ENCODE measurements at places on chromosomes 11 and 22.
A peak's percentile ranks its signal among the peaks of the same experiment; 100 is the strongest.

GRCh38 chr11:12160680-12161079, 50.3 kb downstream of the MICAL2 start:
- no peak for DNase-seq

DNA sequence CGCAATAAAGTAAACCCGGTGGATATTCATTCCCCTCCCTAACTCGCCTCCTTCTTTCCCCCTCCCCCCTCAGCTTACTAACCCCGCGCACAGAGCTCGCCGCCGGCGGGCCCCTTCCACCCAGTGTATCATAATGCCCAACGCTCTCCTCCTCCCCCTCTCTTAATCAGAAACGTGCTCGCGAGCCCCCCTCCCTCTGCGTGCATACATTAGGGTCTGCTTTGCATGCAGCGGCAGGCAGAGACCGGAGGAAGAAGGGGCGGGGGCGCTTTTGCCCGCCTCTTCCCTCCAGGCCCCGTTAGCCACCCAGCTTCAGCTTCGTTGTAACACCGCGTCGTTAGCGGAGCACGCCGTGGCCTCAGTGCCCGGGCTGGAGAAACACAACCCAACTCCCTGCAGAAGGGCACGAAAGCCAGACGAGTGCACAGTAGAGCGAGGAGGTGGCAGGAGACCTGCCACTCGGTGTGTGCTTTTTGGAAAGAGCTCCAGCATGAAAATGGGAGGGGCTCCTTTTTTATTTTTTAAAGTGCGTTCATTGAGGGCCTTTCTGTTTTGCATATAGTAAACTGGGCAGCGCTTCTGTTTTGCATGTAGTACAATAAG, 901 bp upstream of the KMT2A start:
- DNase-seq: peak; percentile 60

- no peak for DNase-seq
Measured at GRCh38 chr11:118170882-118171268, 5.6 kb downstream of the SCN2B start.

- DNase-seq: no peak
Measured at GRCh38 chr22:37893583-37893983, 12.5 kb upstream of the MICALL1 start.

DNA sequence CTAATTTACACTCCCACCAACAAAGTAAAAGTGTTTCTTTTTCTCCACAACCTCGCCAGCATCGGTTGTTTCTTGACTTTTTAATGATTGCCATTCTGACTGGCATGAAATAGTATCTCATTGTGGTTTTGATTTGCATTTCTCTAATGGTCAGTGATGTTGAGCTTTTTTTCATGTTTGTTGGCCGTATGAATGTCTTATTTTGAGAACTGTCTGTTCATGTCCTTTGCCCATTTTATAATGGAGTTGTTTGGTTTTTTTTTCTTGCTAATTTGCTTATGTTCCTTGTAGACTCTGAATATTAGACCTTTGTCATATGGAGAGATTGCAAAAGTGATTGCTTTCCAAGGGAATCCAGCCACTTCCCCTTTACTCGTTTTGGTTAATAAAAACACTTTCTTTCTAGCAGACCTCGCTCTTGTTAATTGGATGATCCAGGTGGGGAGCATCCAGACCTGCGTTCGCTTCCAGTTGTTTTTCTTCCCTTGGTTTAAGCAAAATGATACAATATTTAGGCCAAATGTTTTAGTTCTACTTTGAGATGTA, 17.1 kb upstream of the APOL4 start:
- DNase-seq: no peak

GRCh38 chr22:28882545-28882877, 861 bp upstream of the ZNRF3 start:
- DNase-seq: peak; percentile 43

DNA sequence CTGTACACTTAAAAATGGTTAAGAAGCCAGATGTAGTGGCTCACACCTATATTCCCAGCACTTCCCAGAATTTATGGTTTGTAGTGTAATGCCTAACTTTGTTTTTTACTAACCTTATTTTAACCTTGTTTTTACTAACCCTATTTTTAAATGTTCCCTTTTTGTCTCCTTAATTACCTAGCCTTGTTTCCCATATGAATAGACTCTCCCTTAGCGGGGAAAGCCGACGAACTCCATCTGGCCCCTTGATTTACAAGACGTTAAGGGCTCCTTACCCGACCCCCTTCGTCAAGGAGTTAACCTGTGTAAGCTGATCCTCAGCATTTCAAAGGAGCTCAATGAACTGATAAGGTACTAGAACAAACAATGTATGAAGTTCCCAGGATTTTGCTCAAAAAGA, 17.1 kb downstream of the APOBEC3H start:
- no peak for DNase-seq

- DNase-seq: no peak
Measured at GRCh38 chr22:29717789-29718188, 2.0 kb upstream of the CABP7 start.

DNA sequence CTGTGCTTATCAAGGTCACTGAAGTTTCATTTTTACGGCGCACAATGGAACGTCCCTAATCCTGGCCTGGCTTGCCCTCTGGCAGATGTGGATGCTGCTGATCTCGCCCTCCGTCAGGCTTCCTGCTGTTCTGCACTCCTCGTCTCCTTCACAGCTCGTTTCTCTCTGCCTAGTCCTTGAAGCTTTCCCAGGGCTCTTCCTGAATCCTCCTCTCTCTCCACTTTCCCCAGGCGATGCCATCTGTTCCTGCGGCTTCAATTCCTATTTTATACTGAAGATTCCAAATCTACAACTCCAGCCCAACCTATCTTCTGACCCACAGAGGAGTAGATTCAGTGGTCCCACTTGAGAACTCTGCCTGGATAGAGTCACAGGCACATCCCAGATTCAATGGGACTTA, 14.2 kb downstream of the SLC22A8 start:
- DNase-seq: no peak

DNA sequence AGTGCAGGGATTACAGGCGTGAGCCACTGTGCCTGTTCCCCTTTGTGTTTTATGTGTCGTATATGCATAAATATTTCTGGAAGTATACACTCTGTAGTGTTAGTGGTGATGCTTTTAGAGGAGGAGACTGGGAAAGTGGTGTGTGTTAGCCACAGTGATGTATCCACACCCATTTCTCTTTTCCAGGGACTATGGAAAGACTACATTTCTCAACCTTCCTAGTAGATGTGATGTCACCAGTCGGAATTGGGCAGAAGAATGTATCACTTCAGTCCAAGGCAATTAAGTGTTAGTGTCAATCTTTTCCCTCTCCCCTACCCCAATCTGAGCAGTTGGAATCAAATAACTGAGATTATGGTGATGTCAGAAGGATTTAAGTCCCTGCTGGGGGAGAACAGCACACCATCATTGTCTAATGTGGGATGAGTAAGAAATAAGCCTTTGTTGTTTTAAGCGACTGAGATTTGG, 5.8 kb upstream of the ATG16L2 start:
- DNase-seq: no peak

- DNase-seq: no peak
Measured at GRCh38 chr11:27882066-27882697, 181.9 kb upstream of the BDNF start.

DNA sequence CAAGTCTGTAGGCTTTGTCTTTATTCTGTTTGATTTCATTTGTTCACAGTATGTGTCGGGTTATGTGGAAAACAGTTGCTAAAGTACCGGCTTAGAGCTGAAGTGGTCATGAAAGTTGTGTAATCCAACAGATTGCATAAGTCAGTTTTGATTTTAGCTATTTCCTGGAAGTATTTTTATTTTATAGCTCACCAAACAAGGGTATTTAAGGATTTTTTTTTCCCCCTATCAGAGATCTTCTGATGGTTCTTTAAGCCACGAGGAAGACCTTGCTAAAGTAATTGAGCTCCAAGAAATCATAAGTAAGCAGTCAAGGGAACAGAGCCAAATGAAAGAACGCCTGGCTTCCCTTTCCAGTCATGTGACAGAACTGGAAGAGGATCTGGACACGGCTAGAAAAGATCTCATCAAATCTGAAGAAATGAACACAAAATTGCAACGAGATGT, 55.9 kb downstream of the PPFIA1 start:
- DNase-seq: no peak

- no peak for DNase-seq
Measured at GRCh38 chr22:39710380-39711150, 140.0 kb downstream of the CACNA1I start.

GRCh38 chr11:109973486-109973885, 119.7 kb upstream of the ZC3H12C start:
- DNase-seq: no peak

GRCh38 chr11:68976095-68976494, 4.7 kb downstream of the MRGPRD start:
- no peak for DNase-seq

- DNase-seq: no peak
Measured at GRCh38 chr11:119673052-119673758, 55.8 kb downstream of the NECTIN1 start.

- no peak for DNase-seq
Measured at GRCh38 chr22:39139933-39140332, 12.5 kb downstream of the CBX7 start.

- no peak for DNase-seq
Measured at GRCh38 chr11:75223954-75224643, 16.5 kb upstream of the TPBGL start.

DNA sequence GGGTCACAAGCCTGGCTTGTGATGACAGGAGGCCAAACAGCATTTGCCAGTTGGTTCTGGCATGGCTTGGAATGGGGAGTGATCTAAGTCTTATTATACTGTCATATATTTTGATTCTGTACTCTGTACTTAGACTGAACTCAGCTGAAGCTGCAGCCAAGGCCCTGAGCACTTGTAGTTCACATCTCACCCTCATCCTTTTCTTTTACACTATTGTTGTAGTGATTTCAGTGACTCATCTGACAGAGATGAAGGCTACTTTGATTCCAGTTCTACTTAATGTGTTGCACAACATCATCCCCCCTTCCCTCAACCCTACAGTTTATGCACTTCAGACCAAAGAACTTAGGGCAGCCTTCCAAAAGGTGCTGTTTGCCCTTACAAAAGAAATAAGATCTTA, 843 bp downstream of the OR56B1 start:
- no peak for DNase-seq

- no peak for DNase-seq
Measured at GRCh38 chr11:108218912-108219783, 3.3 kb downstream of the NPAT start.

GRCh38 chr11:112789481-112789880, 171.7 kb upstream of the NCAM1 start:
- no peak for DNase-seq

GRCh38 chr11:10454878-10455631, at the start of gene AMPD3:
TSS of gene AMPD3 (plus strand) at chr11:10455264. CDS start at chr11:10461520, 6,256 bp downstream.
- DNase-seq: no peak

DNA sequence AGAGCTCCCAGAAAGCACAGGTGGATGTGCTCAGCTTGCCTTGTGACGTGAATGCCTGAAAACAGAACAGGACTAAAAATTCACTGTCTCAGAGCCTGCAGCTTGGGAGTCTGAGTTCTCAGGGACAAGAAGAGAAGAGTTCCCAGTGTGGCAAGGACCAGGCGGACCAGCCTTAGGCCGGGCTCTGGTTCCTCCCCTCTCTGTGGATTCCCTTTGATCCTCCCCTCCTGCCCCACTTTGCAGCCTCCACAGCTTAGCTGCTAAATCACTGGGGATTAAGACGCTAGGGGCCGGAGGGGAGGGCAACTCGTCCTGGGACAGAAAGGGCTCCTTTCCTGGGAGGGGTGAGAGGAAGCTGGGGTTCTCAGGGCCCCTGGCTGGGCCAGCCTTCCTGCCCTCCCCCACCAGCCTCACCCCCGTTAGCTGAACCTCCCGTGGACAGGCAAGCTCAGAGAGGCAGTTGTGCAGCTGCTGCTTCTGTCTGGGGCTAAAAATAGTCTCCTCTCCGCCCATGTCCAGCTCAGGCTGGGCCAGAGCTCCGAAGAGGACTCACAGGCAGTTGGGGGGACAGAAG, 29.9 kb upstream of the JAM3 start:
- no peak for DNase-seq

DNA sequence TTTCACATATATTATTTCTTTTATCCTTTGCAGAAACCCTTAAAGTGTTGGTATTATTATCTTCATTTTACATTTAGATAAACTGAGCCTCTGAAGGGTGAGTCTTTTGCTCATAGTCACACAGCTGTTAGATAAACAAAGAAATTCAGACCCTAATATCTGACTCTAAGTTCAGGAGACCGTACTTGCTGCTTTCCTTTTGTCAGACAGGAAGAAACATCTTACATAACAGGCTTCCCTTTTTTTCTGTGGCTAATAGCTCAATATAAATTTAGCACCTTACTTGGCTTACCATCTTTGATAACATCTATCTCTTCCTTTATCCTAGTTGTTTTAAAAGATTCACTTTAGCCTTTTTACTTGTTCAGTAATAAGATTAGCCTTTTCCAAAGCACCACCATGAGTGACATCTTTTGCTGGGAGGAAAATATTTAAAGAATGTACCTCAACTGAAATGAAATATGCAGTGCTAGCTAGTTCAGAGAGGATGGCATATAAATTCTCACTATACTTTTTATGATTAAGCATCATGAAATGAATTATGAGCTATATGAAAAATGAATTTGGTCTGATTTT, 128.6 kb downstream of the WNT11 start:
- no peak for DNase-seq

DNA sequence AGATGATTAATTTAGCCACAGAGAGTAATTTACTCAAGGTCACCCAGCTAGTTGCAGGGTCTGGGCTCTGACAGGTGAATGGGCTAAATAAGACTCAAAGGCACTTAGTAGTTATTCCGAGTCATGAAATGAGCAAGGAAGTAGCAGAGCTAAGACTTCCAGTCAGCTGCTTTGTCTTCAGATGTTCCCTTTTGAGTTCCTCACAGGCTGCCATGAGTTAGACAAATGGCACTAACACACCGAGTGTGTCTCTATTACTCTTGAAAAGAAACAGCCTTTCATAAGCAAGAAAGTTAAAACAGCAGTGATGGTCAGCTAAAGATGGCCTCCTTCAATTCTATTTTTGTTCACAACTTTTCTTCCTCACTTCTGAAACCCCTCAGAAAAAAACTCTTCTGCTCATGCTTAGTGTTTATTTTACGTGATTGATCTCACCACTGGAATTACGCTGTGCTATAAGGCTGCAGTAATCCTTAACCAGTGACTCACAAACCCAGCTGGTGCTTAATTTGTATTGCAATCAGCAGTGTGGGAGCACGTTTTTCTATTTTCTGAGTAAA, 389.1 kb downstream of the AASDHPPT start:
- DNase-seq: no peak

DNA sequence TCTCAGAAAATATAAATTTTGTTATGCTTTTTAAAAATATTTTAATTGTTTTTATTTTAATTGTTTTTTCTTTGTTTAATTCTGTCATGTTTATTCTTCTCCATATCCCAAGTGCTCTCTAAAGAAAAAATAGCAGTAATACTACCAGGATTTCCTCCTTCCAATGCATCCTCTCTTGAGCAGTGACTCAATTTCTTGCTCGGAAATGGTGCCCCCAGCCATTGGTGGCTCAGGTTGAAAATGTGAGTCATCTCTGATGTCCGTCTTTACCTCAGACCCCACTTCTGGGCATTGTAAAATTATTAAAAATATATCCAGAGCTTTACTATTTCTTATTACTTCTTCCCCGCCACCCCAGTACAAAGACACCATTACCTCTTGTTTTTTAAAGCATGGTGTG, 898.5 kb downstream of the METTL15 start:
- DNase-seq: no peak

GRCh38 chr22:35491908-35492380, 48.7 kb upstream of the RASD2 start:
- DNase-seq: no peak
